ENCODE measurements at places on chromosomes 1 and 21.

GRCh38 chr1:165342587-165342986 is 13.9 kb downstream of the LMX1A start:
- no peak for DNase-seq

- no peak for DNase-seq
Observed at GRCh38 chr21:35005560-35006224, 43.4 kb downstream of the RUNX1 start.

GRCh38 chr21:17921579-17922530 is 102.7 kb upstream of the C21orf91 start:
- DNase-seq: no peak

GRCh38 chr1:70314706-70315304 is 39.7 kb downstream of the ANKRD13C start:
- DNase-seq: no peak

DNA sequence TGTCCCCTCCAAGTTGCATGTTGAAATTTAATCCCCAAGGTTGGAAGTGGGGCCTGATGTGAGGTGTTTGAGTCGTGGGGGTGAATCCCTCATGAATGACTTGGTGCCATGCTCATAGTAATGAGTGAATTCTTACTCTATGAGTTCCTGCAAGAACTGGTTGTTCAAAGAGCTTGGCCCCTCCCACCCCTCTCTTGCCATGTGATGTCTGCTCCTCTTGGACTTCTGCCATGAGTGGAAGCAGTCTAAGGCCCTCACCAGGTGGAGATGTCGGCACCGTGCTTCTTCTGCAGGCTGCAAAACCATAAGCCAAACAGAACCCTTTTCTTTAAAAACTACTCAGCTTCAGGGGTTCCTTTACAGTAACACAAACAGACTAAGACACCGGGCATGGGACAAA is 14.3 kb downstream of the G0S2 start:
- DNase-seq: no peak

DNA sequence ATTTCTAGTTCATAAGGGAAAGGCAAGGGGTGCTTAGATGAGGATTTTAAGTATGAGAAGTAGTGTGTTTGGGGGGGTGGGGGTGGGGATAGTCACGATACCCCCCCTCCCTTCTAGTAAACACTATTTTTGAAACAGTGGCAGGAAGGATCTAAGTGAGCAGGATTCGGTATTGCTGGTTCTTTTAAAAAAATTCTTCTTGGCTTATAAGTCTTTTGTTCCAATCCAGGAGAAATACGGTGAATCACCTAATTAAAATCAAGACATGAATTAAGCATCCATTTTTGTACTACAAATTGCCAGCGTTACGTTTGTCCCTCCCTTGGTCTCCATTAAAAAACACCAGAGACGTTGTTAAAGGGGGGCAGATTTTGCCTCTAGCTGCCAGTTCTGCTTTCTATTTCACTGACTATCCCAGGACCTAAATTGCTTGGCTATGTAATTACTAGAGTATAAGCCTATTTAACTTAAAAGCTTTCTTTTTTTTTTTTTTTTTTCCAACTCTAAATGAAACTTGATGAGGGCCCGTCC is 911 bp downstream of the LMO4 start:
- DNase-seq: no peak

GRCh38 chr1:87760155-87760554 is 431.5 kb downstream of the LMO4 start:
- no peak for DNase-seq

- DNase-seq: no peak
Observed at GRCh38 chr1:157978586-157979403, 14.7 kb upstream of the KIRREL1 start.

DNA sequence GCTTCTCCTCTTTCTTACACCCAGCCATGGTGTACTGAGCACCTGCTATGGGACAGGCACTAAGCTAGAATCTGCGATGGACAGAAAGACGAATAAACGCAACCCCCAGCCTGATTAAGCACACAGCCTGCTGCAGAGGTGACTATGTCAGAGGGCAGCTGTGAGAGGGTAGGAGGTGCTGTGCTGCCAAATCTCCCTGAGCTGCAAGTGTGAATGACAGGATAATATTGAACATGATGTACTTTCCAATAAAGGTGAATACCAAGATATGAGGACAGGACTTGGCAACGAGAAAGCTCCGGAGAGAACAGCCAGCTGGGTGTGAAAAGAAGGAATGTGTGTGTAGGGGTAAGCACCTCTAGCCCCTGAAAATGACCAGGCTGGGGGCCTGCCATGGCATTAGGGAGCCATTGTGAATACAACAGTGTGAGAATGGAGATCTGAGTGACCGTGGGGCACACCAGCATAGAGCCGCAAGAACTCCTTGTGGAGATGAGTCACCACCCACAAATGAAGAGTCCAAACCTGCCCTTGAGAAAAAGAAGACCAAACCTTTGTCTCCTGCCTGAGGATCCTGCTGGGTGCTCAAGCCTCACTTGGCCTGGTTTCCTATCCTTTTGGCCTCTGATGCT is 83.0 kb upstream of the ATF3 start:
- DNase-seq: no peak

GRCh38 chr21:42609811-42610210 is 43.6 kb upstream of the PDE9A start:
- peak; percentile 47 for DNase-seq

DNA sequence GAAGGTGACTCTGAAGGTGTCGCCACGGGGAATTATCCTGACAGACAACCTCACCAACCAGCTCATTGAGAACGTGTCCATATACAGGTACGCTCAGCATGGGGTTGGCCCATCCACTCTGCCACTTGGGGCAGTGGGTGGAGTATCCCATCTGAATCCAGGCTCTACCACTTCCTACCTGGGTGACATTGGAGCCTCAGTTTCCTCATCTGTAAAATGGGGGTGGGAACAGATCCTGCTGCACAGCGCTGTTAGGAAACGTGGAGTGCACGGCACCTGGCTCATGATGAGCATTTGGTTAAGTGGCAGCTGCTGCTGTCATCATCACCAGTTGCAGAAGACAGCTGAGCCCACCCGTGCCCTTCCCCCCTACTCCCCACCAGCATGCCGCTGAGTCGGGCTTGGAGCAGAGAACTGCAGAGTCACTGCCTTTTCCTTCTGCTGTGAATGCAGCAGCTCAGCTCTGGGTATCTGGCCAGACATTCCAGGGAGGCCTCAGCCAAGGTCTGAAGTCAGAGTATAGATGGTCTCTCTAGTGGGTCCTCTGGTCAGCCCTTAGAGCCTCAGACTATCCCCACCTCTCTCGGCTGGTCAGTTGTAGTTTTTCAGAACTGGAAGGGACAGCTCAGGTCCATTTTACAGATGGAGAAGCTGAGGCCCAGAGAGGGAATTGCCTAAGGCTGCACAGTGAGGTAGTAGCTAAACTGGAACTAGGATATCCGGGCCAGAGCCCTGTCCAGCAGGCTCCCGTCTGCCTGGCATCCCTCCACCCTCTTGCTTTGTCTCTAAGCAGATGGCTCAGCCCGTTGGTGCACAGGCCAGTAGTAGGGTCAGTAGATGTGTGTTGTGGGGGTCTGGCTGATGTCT is 11.7 kb downstream of the LDLRAP1 start:
- no peak for DNase-seq

GRCh38 chr1:178521241-178521640 is 8.3 kb downstream of the TEX35 start:
- DNase-seq: no peak

DNA sequence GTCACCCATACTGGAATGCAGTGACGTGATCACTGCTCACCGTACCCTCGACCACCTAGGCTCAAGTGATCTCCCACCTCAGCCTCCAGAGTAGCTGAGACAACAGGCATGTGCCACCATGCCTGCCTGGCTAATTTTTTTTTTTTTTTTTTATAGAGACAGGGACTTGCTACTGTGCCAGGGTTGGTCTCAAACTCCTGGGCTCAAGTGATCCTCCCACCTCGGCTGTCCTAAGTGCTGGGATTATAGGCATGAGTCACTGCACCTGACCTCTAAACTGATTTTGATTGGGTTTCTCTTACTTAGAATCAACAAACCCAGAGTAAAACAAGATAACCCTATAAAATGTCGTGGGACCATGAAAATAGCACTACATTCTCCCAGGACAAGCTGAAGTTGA is 112.0 kb downstream of the UBE2U start:
- no peak for DNase-seq

- no peak for DNase-seq
Observed at GRCh38 chr1:18282851-18283600, 175.4 kb downstream of the IGSF21 start.
